A549 treated with CORT108297 at 1 μM for 4 hours (cell line): ENCODE measurements at places on chromosomes 13 and 19. TPM values are rescaled to one million over a fixed set of nuclear protein-coding genes. Genes with fewer than 3 reads are reported as not detected.

Gene CEACAM3
- not detected in 5 replicates for total RNA-seq

Gene PLA2G4C
- 10.3 to 16.5 TPM (median 10.5 TPM) in 5 replicates for total RNA-seq

Gene SBSN
- total RNA-seq: 2.5 to 3.1 TPM (median 3.0 TPM) in 5 replicates

Gene IL11
- total RNA-seq: 42.1 to 61.8 TPM (median 53.6 TPM) in 5 replicates

Gene CELF5
- total RNA-seq: 0.35 to 0.92 TPM (median 0.47 TPM) in 5 replicates

Gene FAM216B
- total RNA-seq: not detected in 5 replicates

Gene ATG4D
- total RNA-seq: 15.1 to 22.7 TPM (median 21.9 TPM) in 5 replicates

Gene BRCA2
- 3.0 to 6.8 TPM (median 3.7 TPM) in 5 replicates for total RNA-seq

Gene ZNF490
- 0.34 to 0.89 TPM (median 0.70 TPM) in 5 replicates for total RNA-seq

Gene IZUMO2
- not detected in 5 replicates for total RNA-seq

Gene SLC25A41
- 0.09 to 0.17 TPM (median 0.15 TPM) in 4 of 5 replicates, not detected in the other for total RNA-seq

Gene IZUMO4
- 0.40 to 0.66 TPM (median 0.50 TPM) in 5 replicates for total RNA-seq

Gene EPS8L1
- 3.7 to 6.2 TPM (median 5.5 TPM) in 5 replicates for total RNA-seq

Gene CDC42EP5
- total RNA-seq: not detected in 5 replicates

Gene NFIX
- total RNA-seq: 3.3 to 5.1 TPM (median 4.6 TPM) in 5 replicates

Gene PRRG2
- total RNA-seq: 0.45 to 1.1 TPM (median 0.81 TPM) in 5 replicates

Gene CD79A
- total RNA-seq: 0.47 to 1.3 TPM (median 1.0 TPM) in 5 replicates
